ENCODE measurements at places on chromosomes 13 and 19. TPM values are rescaled to one million over a fixed set of nuclear protein-coding genes. Genes with fewer than 3 reads are reported as not detected.
A peak's percentile ranks its signal among the peaks of the same experiment; 100 is the strongest.

GRCh38 chr13:79831556-79831955, 350.6 kb downstream of the NDFIP2 start:
- no peak overlapping the region for H3K4me3 ChIP-seq
- H3K27ac ChIP-seq = no peak overlapping the region
- no peak for DNase-seq
- no peaks in the 10 kb centered on the region for H3K36me3 ChIP-seq
- H3K27me3 ChIP-seq = no peaks in the 10 kb centered on the region

DNA sequence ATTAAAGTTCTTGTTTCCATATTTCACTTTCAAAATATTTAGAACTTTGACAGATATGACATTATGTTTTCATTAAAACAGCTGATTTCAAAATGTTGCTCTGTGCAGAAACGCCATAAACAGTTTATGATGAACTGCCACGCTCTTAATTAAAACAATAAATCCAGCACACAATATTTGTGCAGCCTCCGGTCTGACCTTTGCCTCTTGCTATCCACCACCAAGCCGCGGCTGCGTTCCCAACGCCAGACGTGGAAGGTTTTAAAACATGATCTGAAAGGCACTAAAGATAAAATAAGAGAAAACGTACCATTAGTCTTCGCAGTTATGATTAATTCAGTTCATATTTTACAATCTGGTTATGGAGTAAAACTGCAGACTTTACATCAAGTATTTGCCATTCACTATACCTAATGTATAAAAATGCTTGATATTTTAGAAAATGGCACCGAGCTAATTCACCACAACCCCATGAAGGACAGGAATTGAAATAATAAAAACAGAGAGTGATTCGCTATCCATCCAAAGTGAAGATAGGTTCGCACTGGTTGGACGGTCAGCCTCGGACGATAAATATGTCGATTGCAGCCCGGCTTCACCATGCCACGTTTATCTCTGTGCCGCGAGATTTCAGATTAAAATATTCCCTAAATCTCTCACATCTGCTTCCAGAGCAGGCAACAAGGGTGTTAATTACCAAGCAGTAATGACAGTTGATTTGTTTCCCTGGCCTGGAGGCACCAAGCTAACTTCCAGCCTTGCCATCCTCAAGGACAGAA, 103.3 kb upstream of the ZNF507 start:
- no peak overlapping the region for H3K4me3 ChIP-seq
- H3K27me3 ChIP-seq = peaks cover 3% of the 10 kb centered on the region
- DNase-seq = peak; percentile 34
- H3K27ac ChIP-seq = no peak overlapping the region
- no peaks in the 10 kb centered on the region for H3K36me3 ChIP-seq

DNA sequence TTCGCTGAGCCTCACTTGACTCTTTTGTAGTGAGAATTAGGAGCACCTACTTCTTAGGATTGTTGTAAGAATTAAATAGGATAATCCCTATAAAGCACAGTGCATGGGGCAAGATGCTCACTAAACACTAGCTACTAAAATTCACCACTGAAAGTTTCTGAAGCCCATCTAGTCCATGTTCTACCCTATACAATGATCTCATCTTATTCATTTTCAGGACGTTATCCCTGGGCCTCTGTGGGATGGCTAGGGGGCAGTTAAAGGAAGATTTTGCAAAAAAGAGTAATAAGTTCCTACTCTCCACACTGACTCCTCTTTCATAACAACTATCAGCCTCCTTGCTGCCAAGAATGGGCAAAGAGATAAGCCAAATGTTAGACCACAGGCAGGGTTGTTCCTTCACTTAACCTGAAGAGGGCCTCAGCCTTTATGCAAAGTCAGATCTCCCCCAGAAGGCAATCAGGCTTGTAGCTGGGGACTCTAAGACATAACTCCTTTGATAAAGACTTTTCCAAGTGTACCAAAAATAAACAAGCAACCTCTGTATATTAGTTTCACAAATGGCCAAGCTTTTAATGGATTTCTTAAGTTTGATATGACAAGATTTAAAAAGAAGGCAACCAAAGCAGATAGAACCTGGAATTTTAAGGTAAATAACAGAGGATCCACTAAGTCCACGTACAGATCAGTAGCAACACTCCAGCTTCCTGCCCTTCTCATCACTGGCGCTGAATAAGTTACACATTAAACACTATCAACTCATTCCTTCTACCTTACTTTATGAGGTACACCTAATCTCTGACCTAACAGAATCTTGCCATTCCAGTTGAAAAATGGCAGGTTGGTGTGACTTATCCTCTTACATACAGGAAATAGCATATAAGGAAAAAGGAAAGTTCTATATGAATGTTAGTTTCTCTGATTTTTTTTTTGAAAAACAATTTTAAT, 44.4 kb downstream of the ELF1 start:
- H3K36me3 ChIP-seq = no peaks in the 10 kb centered on the region
- H3K27me3 ChIP-seq = no peaks in the 10 kb centered on the region
- no peak overlapping the region for H3K27ac ChIP-seq
- DNase-seq = peak; percentile 63
- H3K4me3 ChIP-seq = no peak overlapping the region

- H3K4me1 ChIP-seq = no peaks in the 10 kb centered on the region
- no peak overlapping the region for H3K27ac ChIP-seq
- DNase-seq = no peak
- no peaks in the 10 kb centered on the region for H3K27me3 ChIP-seq
- H3K4me3 ChIP-seq = no peak overlapping the region
Observed at GRCh38 chr13:48485432-48485831, 47.4 kb downstream of the RCBTB2 start.

PALM gene
- polyA plus RNA-seq = 22.7 TPM

- H3K27ac ChIP-seq = no peak overlapping the region
- no peaks in the 10 kb centered on the region for H3K36me3 ChIP-seq
- DNase-seq = peak; percentile 77
- peaks cover 15% of the 10 kb centered on the region for H3K4me1 ChIP-seq
Observed at GRCh38 chr13:50685491-50685890, 158.0 kb downstream of the DLEU7 start.

DNA sequence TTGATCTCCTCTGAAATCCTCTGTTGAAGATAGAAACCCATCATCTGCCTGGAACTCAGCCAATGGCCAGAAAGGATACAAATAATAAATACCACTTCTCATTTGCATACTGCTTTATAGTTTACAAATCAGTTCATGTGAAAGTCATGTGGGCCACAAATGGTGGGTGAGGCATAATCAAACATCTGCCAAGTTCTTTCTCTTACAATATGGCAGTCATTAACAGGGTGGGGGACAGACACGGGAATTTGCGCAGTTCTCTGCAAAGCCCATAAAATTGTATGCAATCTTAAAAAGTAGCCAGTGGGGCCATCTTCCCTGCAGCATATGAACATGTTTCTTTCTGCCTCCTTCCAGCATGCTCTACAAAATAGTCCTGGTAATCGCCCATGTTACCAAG, 59.6 kb downstream of the NUFIP1 start:
- no peaks in the 10 kb centered on the region for H3K4me1 ChIP-seq
- H3K27me3 ChIP-seq = no peaks in the 10 kb centered on the region
- H3K4me3 ChIP-seq = no peak overlapping the region
- H3K27ac ChIP-seq = no peak overlapping the region
- DNase-seq = no peak
- no peaks in the 10 kb centered on the region for H3K36me3 ChIP-seq

DNA sequence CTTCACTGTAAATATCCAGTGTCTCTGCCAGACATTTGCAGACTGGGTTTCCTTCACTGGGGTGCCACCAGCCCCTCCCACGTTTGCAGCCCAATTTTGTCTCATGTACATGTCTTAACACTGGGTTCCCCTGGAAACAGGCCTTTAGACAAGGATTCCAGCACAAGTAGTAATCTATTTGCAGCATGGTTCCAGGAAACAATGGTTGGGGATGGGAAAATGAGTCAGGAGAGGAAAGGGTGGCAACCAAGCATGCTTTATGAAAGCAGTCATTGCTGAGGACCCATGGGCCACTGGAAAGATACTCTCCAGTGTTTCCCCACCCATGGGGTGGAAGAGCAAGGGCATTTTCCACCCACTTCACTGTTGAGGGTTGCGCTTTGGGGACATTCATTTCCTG, 53.6 kb upstream of the FARP1 start:
- no peak overlapping the region for H3K27ac ChIP-seq
- no peaks in the 10 kb centered on the region for H3K36me3 ChIP-seq
- H3K4me1 ChIP-seq = no peaks in the 10 kb centered on the region
- no peaks in the 10 kb centered on the region for H3K27me3 ChIP-seq
- no peak overlapping the region for H3K4me3 ChIP-seq

GRCh38 chr19:38283271-38283670, 18.9 kb downstream of the SPINT2 start:
- no peak overlapping the region for H3K4me3 ChIP-seq
- H3K36me3 ChIP-seq = no peaks in the 10 kb centered on the region
- H3K4me1 ChIP-seq = peaks cover 3% of the 10 kb centered on the region
- peak overlapping the region; percentile 52 for H3K27ac ChIP-seq
- no peak for DNase-seq
- no peaks in the 10 kb centered on the region for H3K27me3 ChIP-seq

DNA sequence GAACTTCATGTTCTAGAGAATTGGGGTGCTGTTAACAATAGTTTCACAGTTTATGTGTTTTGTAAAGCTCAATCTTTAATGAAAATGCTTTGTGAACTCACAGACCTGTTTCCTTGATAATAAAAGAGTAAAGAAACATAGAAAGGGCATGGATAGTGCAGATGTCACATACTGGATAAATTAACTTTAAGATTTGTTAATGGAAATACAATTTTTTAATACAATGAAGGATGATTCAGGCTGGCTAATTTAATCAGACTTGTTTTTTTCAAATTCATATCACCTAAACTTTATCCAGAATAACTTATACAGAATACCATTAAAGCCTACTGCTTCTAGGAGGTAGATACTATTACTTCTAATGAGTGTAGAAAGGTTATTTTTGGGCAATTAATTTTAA, 1033.5 kb upstream of the SLC10A2 start:
- H3K4me3 ChIP-seq = no peak overlapping the region
- no peaks in the 10 kb centered on the region for H3K4me1 ChIP-seq
- no peak for DNase-seq
- H3K36me3 ChIP-seq = no peaks in the 10 kb centered on the region
- H3K27ac ChIP-seq = no peak overlapping the region
- H3K27me3 ChIP-seq = no peaks in the 10 kb centered on the region

DNA sequence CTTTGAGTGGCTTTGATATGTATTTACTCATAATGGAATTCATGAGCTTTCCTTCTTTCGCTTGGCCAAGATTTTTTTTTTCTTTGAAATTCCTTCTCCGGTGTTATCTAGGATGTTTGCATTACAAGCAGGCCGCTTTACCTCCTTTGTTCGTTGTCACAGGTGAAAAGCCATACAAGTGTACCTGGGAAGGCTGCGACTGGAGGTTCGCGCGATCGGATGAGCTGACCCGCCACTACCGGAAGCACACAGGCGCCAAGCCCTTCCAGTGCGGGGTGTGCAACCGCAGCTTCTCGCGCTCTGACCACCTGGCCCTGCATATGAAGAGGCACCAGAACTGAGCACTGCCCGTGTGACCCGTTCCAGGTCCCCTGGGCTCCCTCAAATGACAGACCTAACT, 16.7 kb downstream of the KLF5 start:
- peaks cover 6% of the 10 kb centered on the region for H3K27me3 ChIP-seq
- peak overlapping the region; percentile 55 for H3K27ac ChIP-seq
- H3K4me3 ChIP-seq = no peak overlapping the region
- peaks cover 5% of the 10 kb centered on the region for H3K36me3 ChIP-seq

SMAD9 gene
- polyA plus RNA-seq = 3.2 TPM

DNA sequence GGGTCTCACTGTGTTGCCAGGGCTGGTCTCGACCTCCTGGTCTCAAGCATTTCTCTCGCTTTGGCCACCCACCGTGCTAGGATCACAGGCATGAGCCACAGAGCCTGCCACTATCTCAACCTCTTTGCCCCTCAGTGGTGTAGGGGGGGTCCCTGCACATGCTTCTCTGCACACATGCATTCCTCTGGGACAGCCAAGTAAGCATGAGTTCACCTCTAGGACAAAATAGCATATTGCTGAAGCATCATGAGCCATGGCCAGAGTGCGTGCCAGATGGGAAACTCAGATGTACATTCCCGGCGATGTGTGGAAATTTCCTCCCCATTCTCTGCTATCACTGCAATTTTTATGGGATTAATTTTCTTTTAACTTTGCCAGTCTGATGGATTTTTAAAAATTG, 23.1 kb downstream of the CHAF1A start:
- peak; percentile 53 for DNase-seq
- H3K4me3 ChIP-seq = no peak overlapping the region
- H3K27me3 ChIP-seq = no peaks in the 10 kb centered on the region
- peaks cover 13% of the 10 kb centered on the region for H3K4me1 ChIP-seq
- no peaks in the 10 kb centered on the region for H3K36me3 ChIP-seq
